ENCODE measurements at places on chromosomes 11 and 22. TPM values are rescaled to one million over a fixed set of nuclear protein-coding genes. Genes with fewer than 3 reads are reported as not detected.

GRCh38 chr11:61334434-61335354 lies 1.7 kb downstream of the TKFC start:
- DNase-seq: peak; percentile 26

DNA sequence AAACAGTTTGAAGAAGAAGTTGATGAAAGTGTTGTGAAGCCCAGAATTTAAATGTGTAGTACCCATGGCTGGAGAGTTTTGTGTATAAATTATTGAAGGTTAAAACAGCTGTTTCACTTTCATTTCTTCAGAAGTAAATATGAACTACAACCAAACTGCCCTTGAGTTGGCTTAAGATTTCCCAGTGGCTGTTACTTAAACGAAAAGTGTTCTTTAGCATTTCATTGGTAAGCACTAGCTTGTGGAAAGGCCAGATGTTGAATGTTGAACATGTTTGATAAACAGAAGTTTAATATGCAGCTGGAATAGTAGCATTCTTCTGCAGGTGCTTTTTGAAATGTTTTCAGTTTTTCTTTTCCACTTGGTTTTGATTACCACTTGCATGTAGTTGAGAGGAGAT lies 83.2 kb upstream of the TNRC6B start:
- DNase-seq: no peak

DNA sequence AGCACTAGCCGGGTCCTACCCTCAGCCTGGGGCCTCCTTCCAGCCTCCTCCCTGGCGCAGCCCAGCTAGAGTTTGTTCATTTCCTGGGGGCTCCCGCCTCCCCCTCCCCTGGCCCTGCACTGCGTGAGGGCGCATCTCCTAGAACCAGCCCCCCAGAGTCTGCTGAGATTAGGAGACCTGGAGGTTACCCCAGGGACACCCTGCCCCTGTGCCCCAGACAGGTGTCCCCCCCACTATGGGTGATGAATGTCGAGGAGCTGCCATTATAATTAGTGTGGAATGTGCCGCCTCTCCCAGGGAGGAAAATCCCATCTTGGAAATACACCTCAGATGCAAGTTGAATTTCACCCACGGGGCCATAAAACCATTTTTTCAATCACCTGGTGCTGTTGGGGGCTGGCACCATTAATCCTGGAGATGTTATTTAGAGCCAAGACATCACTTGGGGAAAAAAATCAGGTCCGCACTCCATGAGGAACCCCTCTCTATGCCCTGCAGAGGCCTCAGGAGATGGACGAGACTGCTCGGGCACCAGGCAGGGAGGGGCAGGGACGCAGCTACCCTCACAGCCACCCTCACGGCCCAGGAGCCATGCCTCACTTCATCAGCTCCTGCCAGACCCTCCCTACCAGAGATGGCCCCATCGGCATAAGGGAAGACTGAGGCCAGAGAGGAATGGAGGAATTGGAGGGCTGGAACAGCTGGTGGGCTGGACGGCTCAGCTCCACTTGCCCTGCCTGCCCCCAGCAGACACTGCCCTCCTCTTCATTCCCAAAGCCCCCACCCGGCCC lies 197.5 kb downstream of the IGLL1 start:
- no peak for DNase-seq

DNA sequence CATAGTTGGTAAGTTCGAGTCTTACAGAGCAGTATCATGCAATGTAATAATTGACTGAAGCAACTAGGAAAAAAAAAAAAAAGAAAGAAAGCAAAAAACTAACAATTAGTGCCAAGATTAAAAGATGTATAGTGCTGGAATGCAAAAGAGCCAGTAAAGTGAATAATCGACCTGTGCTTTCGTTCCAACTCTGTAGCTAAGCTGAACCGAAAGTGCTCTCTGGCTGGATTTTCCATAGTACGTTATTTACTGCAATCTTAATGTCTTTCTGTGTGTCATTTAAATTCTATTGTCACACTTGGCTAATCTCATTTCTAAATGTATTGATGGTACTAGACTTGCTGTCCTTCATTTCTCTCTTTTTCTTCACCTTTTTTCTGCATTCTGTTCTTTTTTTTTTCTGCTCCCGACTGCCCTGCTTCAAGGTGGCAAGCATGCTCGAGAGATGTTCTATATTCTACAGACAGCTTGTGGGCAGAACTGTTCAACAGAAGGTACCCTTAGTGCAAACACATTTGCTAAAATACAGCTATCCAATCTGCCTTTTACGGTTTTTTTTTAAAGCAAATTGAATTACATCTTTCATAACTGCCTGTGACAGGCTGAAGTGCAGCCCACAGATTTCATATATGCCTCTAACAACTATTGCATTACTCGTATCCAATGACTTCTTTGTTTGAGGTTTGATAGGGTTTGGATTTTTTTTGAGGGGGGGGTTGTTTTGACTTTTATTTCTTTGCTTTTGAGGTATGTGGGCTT lies 204.2 kb upstream of the MTNR1B start:
- peak; percentile 21 for DNase-seq

GRCh38 chr11:4886186-4886585 lies 4.5 kb downstream of the OR51T1 start:
- no peak for DNase-seq

DNA sequence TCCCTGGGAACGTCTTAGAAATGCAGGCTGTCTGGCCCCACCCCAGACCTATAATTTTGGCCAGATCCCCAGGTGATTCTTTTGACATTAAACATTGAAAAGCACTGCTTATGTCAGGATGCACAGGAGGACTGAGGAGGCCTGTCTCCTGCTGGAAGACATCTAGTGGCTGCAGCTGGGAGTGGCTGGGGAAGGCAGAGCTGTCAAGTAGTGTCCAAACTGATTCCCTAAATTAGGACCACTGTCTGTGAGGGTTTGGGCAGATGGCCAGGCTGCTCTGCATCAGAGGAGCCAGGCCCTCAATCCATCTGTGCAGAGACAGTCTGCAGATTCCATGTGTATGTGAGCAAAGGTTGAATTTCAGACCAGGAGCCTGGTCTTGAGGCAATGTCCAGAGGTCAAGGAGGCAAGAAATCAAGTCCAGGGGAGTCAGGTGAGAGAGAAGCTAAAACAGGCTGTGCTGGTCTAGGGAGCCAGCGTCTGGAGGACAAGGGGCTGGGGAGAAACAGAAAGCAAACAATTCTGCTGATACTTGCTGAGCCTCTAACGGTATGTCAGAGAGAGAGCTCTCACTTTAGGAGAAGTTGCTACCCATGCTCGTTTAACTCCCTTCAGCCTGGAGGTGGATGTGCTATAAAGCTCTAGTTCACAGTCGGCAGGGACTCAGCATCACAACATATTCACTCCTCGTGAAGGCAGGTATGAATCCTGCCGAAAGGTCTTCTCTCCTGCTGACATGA lies 15.3 kb upstream of the SYTL2 start:
- DNase-seq: peak; percentile 24

GRCh38 chr22:45268167-45268957 lies 16.4 kb upstream of the UPK3A start:
- DNase-seq: no peak

- DNase-seq: no peak
Observed at GRCh38 chr11:19026862-19027261, 33.7 kb downstream of the MRGPRX2 start.

DNA sequence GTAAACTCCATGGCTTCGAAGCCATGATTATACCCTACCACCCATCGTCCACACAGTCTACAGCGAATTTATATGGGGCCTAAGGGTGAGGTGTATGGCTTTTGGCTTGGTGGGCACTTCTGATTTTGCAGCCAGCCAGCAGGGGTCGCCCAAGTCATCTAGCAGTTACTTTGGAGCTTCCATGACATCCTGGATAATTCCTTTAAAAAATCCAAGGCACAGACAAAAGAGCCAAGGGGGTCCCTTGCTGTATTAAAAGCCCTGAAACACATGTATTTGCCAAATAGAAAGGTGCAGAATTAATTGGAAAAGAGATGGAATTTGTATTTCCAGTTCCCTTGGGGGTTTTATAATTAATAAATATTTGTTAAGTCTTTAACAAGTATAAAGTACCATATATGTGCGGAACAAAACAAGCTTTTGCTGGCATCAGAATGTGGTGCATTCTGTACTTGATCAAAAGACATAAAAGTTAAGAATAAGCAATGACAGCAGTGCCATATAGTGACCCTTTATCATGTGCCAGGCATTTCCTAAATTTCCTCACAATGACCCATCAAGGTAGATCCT lies 132.8 kb upstream of the PITPNB start:
- DNase-seq: peak; percentile 86

GRCh38 chr11:20617346-20618005 lies 18.1 kb downstream of the SLC6A5 start:
- no peak for DNase-seq

DNA sequence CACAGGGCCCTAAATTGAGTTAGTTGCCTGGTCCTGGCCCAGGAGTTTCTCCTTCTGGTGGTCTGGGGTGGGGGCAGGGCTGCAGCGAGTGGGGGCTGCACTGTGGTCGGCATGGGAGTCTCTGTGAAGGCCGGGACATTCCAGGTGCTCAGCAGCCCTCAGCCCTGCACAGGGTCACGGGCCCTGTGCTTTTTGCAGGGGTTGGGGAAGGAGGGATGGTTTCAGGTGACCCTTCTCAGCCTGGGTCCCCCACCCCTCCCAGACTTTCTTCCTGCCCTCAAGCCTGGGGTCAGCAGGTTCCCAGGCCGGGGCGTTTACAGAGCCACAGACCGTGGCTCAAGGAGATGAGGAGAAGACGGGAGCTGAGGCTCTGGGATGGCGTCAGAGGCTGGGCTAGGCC lies 7.8 kb downstream of the EMID1 start:
- DNase-seq: no peak

- no peak for DNase-seq
Observed at GRCh38 chr11:26950260-26950719, 43.6 kb upstream of the FIBIN start.

GRCh38 chr22:25764270-25765015 lies 22.5 kb downstream of the MYO18B start:
- DNase-seq: no peak

DNA sequence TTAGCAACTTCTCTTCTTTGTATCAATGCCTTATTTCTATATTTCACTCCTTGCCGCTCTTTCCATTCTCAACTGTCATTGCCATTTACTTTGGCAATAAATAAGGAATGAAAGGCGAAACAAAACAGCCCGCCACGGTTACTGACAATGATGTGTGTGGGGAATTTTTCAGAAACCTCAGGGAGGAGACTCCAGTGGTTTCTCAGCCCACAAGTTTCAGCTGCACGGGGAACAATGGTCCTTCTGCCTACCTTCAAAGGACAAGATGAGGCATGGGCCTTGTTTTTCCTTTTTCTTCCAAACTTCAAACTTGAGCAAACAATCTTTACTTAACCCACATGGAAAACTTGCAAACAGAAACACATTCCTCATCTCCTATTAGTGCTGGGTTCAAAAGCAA lies 409.4 kb downstream of the METTL15 start:
- DNase-seq: no peak

DNA sequence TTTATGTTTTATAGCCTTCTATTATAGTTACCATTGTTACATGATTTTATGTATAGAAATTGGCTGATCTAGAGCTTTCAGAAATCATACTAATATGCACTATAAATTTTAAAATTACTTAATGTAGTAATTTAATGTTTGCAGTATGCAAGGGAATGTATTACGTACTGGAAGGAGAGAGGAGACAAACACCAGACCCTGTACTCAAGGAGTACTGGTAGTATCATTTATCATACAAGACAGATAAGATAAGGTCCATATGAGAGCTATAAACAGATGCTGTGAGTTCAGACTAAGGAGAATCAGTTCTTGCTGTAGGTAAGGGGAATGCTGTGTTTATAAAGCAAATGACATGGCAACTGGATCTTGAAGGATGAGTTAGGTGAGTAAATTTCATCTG lies 765 bp downstream of the BCO2 start:
- no peak for DNase-seq

GRCh38 chr11:67641338-67642172 lies 2.0 kb upstream of the TBX10 start:
- no peak for DNase-seq

DNA sequence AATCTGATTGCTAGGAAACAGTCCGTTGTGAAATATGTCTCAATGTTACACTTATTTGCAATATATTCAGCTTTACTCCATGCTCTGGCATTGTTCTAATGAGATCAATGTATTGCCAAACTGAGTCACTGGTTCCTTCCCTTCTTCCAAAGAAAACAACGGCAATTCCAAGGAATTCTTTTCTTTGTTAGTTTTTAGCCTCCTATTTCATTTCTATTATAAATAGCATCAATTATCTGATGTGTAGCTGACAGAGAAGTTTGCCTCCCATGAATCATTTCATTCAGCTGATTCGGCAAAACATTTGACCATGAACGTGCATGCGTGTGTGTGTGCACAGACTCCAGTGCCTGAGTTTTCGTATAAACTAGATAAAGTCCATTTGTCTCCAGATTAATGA lies 346.8 kb downstream of the ETS1 start:
- DNase-seq: no peak

DNA sequence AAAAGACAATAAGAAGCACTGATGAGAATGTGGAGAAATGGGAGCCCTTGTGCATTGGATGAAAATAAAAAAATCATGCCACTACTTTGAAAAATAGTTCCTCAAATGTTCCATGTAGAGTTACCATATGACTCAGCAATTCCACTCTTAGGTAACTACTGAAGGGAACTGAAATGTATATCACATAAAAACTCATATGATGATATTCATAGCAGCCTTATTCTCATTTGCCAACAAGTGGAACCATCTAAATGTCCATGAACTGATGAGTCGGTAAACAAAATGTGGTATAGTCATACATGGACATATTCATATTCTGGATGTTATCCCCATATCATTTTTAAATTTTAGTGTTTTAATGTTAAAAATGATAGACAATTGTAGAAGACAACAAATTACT lies 3.5 kb downstream of the KRTAP5-9 start:
- DNase-seq: no peak

DNA sequence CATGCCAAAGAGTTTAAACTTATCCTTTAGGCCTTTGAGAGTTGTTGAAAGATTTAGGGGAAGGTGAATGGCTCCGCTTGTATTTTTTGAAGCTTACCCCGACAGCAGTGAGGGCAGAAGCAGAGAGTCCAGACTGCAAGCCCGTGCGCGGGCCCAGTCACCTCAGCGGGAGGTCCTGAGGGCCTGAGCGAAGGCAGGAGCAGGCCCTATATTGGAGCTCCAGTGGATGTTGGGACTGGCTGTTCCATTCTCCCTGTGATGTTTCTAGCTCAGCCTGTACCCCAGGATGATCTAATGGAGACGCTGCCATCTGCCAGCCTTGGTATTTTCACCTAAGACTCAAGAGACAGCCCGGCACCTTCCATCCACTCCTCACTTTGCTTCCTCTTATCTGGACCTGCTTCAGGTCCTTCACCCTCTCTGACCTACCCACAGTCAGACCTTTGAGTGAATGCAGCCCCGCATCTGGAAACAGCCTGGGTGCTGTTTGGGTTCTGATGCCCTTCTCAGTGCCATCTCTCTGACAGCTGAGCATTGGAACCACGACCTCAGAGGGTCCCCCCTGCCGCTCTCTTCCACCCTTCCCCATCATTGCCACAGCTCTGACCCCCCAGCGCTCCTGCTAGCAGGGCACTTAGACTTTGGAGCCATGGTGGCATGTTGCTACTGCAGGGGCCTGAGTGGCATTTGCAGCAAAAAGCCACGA lies 628.2 kb upstream of the CADM1 start:
- DNase-seq: no peak

GRCh38 chr11:126387857-126388256 lies 32.4 kb downstream of the ST3GAL4 start:
- DNase-seq: no peak

- no peak for DNase-seq
Observed at GRCh38 chr11:44618561-44619425, 53.3 kb downstream of the CD82 start.

The OR10D3 gene
- total RNA-seq: not detected

The TMPRSS5 gene
- total RNA-seq: 2.9 TPM

The MS4A15 gene
- total RNA-seq: not detected

The SLC25A45 gene
- 7.4 TPM for total RNA-seq

The SHANK2 gene
- total RNA-seq: 0.71 TPM

The TEX54 gene
- 0.77 TPM for total RNA-seq

The CD3G gene
- total RNA-seq: not detected

The TENM4 gene
- total RNA-seq: 0.68 TPM

All from A673 (cell line).